ENCODE measurements at places on chromosomes 5 and 9.

DNA sequence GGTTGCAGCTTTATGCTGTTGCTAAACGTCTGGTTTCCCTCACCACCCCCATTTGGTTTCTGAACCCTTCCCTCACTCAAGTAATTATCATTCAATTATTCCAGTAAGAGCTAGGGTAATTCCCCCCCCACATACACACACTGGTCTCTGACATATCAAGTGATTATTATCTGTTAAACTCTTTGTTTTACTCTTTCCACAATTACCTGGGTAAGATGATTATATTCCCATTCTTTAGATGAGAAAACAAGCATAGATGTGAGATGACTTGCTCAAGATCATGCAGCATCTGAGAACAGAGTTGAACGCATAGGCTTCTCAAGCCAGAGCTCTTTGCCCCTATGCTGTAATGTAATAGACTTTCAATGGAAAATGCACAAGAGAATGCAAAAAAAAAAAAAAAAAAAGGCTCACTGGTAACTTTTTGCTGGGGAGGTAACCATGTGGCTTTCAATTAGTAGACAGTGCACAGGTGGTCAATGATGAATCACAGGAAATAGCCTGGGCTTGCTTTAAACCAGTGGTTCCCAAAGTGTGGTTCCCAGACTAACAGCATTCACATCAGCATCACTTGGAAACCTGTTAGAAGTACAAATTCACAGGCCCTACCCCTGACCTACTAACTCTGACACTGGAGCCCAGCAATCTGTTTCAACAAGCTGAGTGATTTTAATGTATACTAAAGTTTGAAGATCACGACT is 87.6 kb downstream of the PIK3R1 start:
- DNase-seq: no peak

DNA sequence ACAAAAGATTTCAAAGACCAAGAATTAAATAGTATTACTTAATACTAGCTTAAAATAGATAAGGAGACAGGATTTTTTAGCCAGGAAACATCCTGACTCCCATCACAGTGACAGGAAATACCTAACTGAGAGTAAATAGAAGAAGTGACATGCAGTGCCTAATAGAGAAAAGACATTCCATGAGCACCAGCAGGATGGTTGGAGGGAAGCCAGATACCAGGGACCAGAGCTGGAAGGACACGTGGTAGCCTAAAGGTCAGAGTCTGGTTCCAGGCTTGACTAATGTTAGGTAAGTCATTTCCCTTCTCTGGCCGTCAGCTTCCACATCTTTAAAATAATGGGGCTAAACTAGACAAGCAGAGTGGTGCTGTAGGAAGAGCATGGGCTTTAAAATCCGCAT is 41.6 kb downstream of the CDK5RAP2 start:
- no peak for DNase-seq

GRCh38 chr5:122870219-122870856 is 24.9 kb downstream of the SNX24 start:
- no peak for DNase-seq

- DNase-seq: no peak
These were observed 345.6 kb downstream of the KDM4C start for GRCh38 chr9:7103367-7103766.

DNA sequence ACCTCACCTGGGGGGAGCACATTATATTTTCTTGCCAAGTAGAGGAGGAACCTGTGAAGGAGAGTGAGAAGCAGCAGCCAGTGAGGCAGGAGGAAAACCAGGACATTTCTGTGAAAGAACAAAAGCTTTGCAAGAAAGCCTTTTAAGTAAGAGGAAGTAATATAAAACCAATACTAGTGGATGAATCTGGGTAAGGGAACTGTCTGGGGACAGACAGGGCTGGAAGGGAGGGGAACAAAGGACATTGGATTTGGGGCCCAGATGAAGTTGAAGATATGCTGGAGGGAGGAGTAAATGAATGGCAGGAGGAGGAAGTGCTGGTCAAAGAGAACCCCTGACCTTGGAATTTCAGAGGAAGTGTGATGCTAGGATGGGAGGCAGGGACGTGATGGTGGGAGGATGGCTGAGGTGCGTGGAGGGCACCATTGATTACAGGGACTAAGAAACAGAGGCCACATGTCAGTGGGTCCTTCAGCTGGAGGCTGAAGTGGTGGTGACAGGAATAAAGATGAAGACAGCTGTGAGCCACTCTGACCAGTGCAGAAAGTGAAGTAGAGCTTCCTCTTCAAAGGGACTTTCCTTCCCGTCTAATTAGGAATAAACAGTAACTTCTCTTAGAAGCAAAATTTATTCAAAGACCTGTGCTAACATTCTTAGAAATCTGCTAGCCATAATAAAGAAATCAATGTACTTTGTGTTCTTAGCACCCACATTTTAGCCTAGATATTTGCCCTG is 43.5 kb upstream of the FABP6 start:
- DNase-seq: no peak
